ENCODE measurements at places on chromosomes 16 and 17. TPM values are rescaled to one million over a fixed set of nuclear protein-coding genes. Genes with fewer than 3 reads are reported as not detected.
A peak's percentile ranks its signal among the peaks of the same experiment; 100 is the strongest.

Gene SMARCE1
- total RNA-seq = 66.1 TPM

Gene PRAC1
- not detected for total RNA-seq

Gene GPR179
- total RNA-seq = not detected

Gene MEOX1
- 1.6 TPM for total RNA-seq

- no peak overlapping the region for H3K27ac ChIP-seq
- H3K27me3 ChIP-seq = peaks cover 15% of the 10 kb centered on the region
- no peak for DNase-seq
Measured at GRCh38 chr16:89922477-89922883, 662 bp upstream of the TUBB3 start.

DNA sequence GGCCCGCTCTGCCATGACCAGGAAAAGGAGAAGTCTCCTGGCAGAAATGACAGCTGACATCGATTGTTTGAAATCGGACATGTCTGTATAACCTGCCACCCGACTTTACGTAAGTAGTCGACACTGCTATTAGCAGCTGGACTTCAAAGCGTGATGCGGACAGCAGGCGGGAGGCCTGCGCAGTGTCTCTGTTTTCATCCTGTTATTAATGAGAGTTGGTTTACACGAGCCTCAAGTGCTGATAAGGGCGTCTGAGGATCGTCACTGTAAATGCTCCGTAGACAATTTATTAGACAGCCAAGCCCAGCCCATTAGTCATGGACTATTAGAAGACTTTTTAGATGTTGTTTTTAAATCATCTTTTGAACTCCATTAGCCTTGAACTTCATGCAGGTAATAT lies 328.3 kb downstream of the FOXL1 start:
- H3K27me3 ChIP-seq = no peaks in the 10 kb centered on the region
- no peak overlapping the region for H3K4me3 ChIP-seq
- DNase-seq = no peak
- no peak overlapping the region for H3K27ac ChIP-seq
- H3K4me1 ChIP-seq = no peaks in the 10 kb centered on the region

DNA sequence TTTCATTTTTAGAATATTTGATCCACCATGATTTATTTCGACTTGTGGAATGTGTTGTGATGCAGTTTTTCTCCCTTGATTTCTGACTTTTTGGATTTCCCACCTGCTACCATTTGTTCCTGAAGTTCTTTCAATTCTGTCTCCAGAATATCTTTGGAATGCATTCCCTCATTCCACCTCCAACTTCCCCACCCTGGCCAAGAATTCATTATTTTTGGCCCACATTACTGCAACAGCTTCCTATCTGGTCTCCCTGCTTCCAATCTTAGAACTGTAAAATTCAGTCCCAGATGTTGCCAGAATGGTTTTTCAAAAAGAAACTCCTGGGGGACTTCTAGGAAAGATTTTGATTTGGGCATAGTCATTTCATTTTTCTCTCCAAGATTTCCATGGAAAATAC lies 182.3 kb upstream of the HS3ST4 start:
- no peak for DNase-seq
- H3K36me3 ChIP-seq = no peaks in the 10 kb centered on the region
- H3K27ac ChIP-seq = no peak overlapping the region
- H3K27me3 ChIP-seq = no peaks in the 10 kb centered on the region
- H3K4me1 ChIP-seq = no peaks in the 10 kb centered on the region

DNA sequence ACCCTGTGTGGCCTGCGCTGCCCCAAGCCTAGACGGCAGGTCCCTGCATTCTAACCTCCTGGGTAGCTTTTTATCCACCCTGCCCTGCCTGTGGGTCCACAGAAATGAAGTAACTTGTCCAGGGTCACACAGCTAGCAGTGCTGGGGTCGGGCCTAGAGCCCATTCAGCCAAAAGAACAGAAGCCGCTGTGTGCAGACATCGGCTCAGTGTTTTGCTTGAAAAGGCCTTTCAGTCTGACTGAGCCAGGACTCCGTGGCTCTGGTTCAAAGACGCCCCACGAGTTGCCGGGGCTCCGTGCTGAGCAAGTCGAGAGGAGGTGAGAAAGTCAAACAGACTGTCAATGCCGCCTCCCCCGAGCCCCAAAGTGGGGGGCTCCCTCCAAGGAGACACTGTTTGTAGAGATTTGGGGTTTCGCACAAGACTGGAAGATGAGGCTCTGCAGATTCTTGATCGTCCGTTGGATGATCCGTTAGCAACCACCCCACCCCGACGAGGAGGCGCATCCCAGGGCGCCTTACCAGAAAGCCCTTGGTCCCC lies 226.2 kb downstream of the NTN1 start:
- no peak for DNase-seq
- no peak overlapping the region for H3K4me3 ChIP-seq
- H3K27me3 ChIP-seq = no peaks in the 10 kb centered on the region
- peaks cover 10% of the 10 kb centered on the region for H3K36me3 ChIP-seq
- H3K27ac ChIP-seq = no peak overlapping the region

GRCh38 chr17:13346996-13347762 lies 254.6 kb downstream of the HS3ST3A1 start:
- H3K4me1 ChIP-seq = no peaks in the 10 kb centered on the region
- no peaks in the 10 kb centered on the region for H3K27me3 ChIP-seq
- no peak overlapping the region for H3K27ac ChIP-seq
- no peak overlapping the region for H3K4me3 ChIP-seq
- no peaks in the 10 kb centered on the region for H3K36me3 ChIP-seq

GRCh38 chr17:1473841-1474240 lies 17.8 kb upstream of the CRK start:
- H3K4me3 ChIP-seq = no peak overlapping the region
- H3K27ac ChIP-seq = no peak overlapping the region
- peak; percentile 71 for DNase-seq
- H3K27me3 ChIP-seq = no peaks in the 10 kb centered on the region
- peaks cover 7% of the 10 kb centered on the region for H3K4me1 ChIP-seq

GRCh38 chr17:49703557-49704277 lies 4.0 kb downstream of the SLC35B1 start:
- H3K36me3 ChIP-seq = peaks cover 71% of the 10 kb centered on the region
- no peaks in the 10 kb centered on the region for H3K27me3 ChIP-seq
- peaks cover 24% of the 10 kb centered on the region for H3K4me1 ChIP-seq
- H3K27ac ChIP-seq = no peak overlapping the region
- no peak for DNase-seq
- no peak overlapping the region for H3K4me3 ChIP-seq

DNA sequence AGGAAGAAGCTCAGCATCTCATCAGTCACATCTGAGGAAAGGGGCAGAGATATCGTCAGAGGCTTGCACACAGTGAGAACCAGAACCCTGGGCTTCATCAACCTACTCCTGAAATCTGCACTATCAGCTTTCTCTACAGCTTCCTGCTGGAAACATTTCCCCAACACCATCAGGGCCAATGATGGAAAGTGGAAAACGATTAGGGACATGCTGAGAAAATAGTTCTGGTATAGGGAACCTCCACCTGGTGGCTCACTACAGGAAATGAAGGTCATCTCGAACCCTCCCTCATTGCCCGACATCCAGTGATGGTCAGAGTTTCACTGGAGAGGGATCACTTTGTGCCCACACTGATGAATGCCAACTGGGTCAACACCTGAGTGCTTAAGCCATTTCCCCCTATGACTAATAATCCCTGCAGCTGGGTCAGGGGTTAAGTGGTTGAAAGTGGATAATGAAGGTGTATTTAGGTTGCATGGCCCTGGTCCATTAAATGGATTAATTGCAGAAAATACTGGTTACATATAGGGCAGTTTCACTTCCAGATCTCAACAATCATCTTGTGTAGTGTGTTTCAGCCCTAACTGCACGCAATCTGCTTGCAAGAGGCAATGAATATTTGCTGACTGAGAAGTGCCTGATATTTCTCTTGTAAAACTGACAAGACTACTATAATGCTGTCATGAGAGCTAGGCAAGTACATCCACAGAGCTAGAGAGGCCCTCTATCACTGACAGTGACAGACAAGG lies 43.1 kb upstream of the GSG1L start:
- H3K27ac ChIP-seq = no peak overlapping the region
- H3K27me3 ChIP-seq = no peaks in the 10 kb centered on the region
- H3K36me3 ChIP-seq = peaks cover 59% of the 10 kb centered on the region
- no peak for DNase-seq
- H3K4me1 ChIP-seq = no peaks in the 10 kb centered on the region

DNA sequence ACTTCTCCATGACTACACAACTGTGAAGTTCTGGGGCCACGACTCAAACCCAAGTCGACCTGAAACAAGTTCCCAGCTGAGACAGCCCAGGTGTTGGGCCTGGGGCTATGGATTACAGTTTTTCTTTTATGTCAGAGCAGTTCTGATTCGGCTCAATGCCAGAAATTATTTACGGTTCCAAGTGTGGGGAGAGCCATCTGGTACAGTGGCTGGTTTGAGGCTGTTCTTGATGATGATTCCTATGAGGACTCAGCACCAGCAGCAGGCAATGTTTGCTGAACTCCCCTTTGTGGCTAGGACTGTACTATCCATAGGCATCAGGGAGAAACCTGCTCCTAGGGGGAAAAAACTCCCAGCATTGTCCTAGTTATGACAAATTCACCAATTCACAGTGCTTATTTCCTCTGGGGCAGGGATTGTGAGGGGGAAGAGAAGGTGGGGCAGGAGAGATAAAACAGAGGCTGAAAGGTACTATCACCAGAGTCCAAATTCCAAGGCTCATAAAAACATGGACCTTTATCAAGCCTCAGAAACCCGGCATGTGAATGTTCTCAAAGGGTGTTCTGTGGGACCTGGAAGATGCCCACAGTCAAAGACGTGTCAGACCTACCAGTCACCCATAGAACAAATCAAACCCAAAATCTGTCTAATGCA lies 18.2 kb upstream of the CMTM4 start:
- H3K4me1 ChIP-seq = no peaks in the 10 kb centered on the region
- no peaks in the 10 kb centered on the region for H3K27me3 ChIP-seq
- H3K27ac ChIP-seq = no peak overlapping the region
- H3K36me3 ChIP-seq = no peaks in the 10 kb centered on the region
- H3K4me3 ChIP-seq = no peak overlapping the region

- DNase-seq = no peak
- H3K4me3 ChIP-seq = peak overlapping the region; percentile 42
- peaks cover 6% of the 10 kb centered on the region for H3K4me1 ChIP-seq
- no peak overlapping the region for H3K27ac ChIP-seq
- no peaks in the 10 kb centered on the region for H3K36me3 ChIP-seq
Measured at GRCh38 chr16:50245417-50246298, 20.7 kb upstream of the ADCY7 start.

DNA sequence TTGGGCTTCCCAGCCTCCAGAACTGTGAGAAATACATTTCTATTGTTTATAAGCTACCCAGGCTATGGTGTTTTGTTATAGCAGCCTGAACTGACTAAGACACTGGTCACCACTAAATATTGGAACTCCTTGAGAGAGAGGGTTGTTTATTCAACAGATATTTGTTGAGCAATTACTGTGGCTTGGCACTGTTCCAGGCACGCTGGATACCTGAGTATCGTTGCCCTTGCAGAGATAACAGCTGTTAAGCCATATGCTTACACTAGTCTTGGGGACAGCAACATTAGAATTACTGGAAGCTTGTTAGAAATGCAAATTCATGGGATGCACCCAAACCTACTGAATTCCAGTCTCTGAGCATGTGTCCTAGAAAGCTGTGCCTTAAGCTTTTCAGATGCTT lies 230.7 kb downstream of the HS3ST4 start:
- no peak overlapping the region for H3K27ac ChIP-seq
- no peaks in the 10 kb centered on the region for H3K36me3 ChIP-seq
- no peak overlapping the region for H3K4me3 ChIP-seq

- H3K4me1 ChIP-seq = peaks cover 7% of the 10 kb centered on the region
- H3K36me3 ChIP-seq = no peaks in the 10 kb centered on the region
- H3K4me3 ChIP-seq = no peak overlapping the region
- no peaks in the 10 kb centered on the region for H3K27me3 ChIP-seq
- no peak overlapping the region for H3K27ac ChIP-seq
Measured at GRCh38 chr17:16488968-16489337, 3.0 kb downstream of the LRRC75A start.

DNA sequence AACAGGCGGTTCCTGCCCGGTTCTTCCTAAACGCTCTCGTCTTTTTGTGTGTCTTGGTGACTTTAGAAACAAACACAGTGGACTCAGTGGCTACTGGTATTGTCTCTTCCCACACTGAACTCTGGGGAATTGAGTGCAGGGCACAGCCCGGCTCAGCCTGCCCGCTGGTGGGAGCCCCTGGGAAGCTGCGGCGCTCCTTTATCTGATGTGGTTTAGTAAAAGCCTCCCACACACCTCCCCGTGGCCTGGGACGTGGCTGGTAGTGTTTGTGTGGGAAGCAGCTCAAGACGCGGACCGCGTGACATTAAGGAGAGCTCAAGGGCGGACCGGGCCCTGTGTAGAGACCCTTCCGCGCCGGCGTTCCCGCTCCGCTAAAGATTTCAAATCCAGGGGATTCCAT lies 55.4 kb upstream of the PVALEF start:
- DNase-seq = no peak
- no peaks in the 10 kb centered on the region for H3K27me3 ChIP-seq
- no peaks in the 10 kb centered on the region for H3K4me1 ChIP-seq
- no peak overlapping the region for H3K27ac ChIP-seq
- H3K4me3 ChIP-seq = no peak overlapping the region
- H3K36me3 ChIP-seq = no peaks in the 10 kb centered on the region

DNA sequence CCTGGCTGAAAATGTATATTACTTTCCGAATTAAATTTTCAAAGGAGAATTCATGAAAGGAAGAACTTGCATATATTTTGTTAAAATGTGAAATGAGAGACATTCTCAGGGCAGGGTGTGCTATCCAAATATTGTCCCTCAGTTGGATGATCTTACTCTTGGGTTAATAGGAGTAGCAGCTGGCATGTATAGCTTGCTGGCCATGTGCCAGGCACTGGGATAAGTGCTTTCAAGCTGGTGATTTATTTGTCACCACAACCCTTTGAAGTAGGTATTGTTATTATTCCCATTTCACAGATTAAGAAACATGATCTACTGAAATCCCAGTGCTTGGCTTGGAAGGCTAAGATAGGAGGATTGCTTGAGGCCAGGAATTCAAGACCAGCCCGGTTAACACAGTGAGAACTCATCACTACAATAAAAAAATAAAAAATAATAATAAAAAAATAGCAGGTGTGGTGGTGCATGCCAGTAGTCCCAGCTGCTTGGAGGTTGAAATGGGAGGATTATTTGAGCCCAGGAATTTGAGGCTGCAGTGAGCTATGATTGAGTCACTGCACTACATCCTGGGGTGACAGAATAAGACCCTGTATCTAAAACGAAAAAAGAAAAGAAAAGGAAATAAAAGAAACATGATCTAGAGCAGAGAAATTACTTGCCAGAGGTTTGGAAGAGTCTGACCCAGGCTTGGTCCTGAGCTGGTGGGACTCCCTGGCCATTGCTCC lies 11.6 kb upstream of the MPHOSPH6 start:
- H3K36me3 ChIP-seq = no peaks in the 10 kb centered on the region
- no peak for DNase-seq
- no peaks in the 10 kb centered on the region for H3K27me3 ChIP-seq
- no peak overlapping the region for H3K4me3 ChIP-seq
- H3K27ac ChIP-seq = no peak overlapping the region
- no peaks in the 10 kb centered on the region for H3K4me1 ChIP-seq

DNA sequence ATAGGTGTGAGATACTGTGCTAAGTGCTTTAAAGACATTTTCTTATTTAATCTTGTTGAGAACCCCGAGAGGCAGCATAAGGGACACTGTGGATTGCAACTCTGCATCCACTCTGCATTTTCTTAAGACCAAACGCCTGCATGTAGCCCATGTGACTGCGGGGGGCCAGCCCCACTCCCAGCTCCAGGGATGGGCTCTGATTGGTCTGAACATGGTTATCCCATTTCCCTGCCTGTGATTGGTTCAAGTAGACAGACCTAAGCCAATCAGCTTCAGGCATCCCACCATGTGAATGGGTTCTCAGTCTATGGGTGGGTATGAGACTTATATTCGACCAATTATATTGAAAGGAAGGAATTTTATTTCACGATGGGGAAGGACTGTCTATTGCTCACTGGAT lies 33.2 kb upstream of the USP7 start:
- H3K4me3 ChIP-seq = no peak overlapping the region
- no peaks in the 10 kb centered on the region for H3K4me1 ChIP-seq
- DNase-seq = no peak
